ENCODE measurements at places on chromosomes 11 and 22.

- DNase-seq, result no peak
Observed at GRCh38 chr11:64043545-64043944, 7.8 kb downstream of the FLRT1 start.

GRCh38 chr22:35582218-35582860 lies 34.8 kb downstream of the MB start:
- no peak for DNase-seq

DNA sequence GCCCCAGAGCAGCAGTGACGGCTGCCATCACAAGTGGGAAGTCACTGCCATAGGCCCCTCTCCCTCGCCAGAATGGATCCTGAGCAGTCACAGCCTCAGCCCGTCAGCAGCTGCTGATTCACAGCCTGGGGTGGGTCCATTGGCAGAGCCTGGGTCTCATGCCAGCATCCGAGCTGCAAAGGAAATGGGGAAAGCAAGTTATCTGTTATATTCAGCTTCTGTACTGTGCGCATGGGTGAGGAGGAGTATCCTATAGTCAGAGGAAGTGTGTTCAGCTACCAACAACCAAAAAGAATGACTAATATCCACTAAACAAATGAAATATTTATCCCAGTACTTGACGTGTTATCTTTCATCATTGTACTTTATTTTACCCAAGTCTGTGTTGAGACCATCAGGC lies 119.7 kb downstream of the RCN1 start:
- DNase-seq, result no peak

- DNase-seq, result no peak
Observed at GRCh38 chr11:119047205-119047604, 9.8 kb downstream of the HYOU1 start.

GRCh38 chr11:98068251-98068650 lies 952.5 kb upstream of the CNTN5 start:
- DNase-seq, result no peak

GRCh38 chr22:41366323-41367029 lies 15.3 kb upstream of the TEF start:
- DNase-seq, result no peak

- DNase-seq, result no peak
Observed at GRCh38 chr11:12075822-12076821, 34.3 kb upstream of the MICAL2 start.

DNA sequence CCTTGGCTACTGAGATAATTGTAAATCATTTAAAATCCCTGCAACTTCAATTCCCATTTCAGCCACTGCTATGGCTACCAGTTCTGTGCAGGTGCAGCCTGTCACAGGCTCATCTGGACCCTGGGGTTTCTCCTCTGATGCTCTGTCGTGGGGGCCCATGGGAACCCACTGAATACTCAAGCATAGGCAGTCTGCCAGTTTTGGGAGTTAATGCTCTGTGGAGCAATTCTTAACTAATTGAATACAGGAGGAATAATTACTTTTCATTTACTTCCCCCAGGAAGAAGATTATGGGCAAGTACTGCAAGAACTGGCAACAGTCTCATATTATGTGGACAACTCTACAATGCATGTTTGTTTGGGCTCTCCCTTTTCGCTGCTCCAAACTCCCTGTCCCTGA lies 25.9 kb downstream of the OR51E2 start:
- DNase-seq, result no peak

GRCh38 chr22:20514658-20515406 lies 7.4 kb downstream of the MED15 start:
- DNase-seq, result no peak

GRCh38 chr11:41775296-41775695 lies 315.8 kb upstream of the LRRC4C start:
- DNase-seq, result no peak

Data from CD4-positive, alpha-beta T cell treated with Interleukin-10 for 1 hour (primary cell).